ENCODE measurements at places on chromosomes 3 and 15.

DNA sequence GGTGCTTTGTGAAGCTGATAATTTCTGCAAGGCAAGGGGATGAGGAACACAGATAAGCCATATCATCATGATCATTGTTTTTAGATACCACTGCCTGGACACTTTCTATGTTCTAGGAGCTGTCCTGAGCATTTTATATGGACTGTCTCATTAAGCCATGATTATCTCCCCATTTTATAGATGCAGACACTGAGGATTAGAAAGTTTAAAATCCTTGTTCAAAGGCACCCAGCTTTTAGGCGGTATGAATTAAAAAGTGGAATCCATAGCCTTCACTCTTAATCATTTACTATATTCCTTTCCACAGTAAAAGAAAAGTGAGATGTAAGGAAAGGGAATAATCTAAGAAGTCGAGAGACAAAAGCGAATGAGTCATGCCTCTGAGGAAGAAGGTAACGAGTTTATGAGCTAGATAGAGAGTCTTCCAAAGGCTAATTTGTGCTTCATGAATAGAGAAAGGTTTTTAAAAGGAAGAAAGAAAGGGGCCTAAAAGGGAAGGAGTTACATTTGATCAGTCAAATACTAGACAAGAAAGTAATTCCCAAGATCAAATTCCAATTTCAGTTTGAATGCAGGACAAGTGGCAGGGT is 856.0 kb downstream of the FHIT start:
- no peak for DNase-seq

DNA sequence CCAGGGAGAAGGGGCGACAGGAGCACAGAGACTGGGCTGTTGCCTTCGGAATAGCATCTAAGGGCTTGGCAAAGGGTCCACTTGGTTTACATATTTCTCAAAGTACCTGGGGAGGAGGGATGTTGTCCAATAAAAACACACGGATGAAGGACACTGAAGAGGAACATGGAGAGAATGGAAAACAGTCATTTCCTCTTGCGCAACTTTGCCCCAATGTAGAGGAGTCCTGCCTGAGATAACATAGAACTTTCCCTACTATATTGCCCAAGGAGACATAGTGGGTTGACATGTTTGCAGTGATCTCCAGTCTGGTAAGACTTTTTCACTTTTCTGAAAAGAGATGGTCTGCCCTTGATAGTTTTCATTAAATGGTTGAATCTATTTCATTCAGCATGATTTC is 468.8 kb upstream of the SUCLG2 start:
- DNase-seq = no peak

- no peak for DNase-seq
Measured at GRCh38 chr3:63976161-63976871, 47.0 kb downstream of the PSMD6 start.

- DNase-seq = no peak
Measured at GRCh38 chr3:111712294-111713167, 117.4 kb upstream of the ZBED2 start.

DNA sequence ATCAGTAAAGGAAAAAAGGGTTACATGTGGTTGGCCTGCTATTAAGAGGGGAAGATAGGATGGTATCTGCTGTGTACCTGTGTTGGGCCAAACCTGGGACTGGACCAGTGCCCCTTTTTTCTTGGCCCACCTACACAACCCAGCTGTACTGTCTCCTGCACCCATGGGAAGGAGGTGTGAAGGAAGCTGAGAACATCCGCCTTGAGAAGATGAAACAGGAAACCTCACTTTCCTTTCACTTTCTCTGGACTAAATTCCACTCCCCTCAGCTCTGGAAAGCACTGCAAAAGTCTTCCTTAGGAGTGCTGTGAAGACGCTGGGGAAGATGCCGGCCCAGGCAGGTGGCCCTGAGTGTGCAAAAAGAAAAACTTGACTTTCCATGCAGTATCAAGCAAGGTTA is 37.6 kb downstream of the LRRN1 start:
- DNase-seq = no peak

GRCh38 chr3:150319900-150320299 is 88.2 kb upstream of the TSC22D2 start:
- no peak for DNase-seq

DNA sequence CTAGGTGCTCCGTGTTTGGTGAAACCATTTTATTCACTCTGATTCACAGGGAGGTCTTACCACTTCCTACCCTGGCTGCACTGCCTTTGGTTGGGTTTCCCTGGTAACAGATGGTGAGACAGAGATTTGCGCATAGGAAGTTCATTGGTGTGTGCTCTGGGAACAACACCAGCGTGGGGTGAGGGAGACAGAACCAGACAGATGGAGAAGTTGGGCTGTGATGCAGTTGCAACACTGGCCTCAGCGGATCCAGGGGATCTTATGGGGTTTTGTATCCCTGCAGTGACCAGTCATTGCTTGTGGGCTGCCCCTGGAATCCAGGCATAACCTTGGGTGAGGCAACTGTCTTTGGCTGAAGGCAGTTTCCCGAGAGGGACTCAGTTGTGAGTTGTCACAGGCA is 12.5 kb upstream of the IL16 start:
- no peak for DNase-seq

All from stimulated activated CD4-positive, alpha-beta T cell treated with anti-CD3 and anti-CD28 coated beads, Interleukin-4, amount 100 ng/mL, for 1 hour (primary cell).